T-helper 2 cell treated with Interferon-gamma antibody and Interleukin-4, amounts not matched to agents 100 ng/mL and 5 ng/mL, for 36 hours (primary cell): ENCODE measurements at places on chromosomes 1 and 21. TPM values are rescaled to one million over a fixed set of nuclear protein-coding genes. Genes with fewer than 3 reads are reported as not detected.

FAM151A gene
- total RNA-seq = not detected in 2 replicates

LCE1E gene
- total RNA-seq = not detected in 2 replicates

FAM72D gene
- total RNA-seq = 7.7 and 8.5 TPM in 2 replicates

PLA2G2D gene
- total RNA-seq = not detected in 2 replicates

JAM2 gene
- 0.16 and 0.18 TPM in 2 replicates for total RNA-seq

FOXD2 gene
- 0.23 and 0.27 TPM in 2 replicates for total RNA-seq

RUNX3 gene
- 93.0 and 98.8 TPM in 2 replicates for total RNA-seq

C2CD2 gene
- 5.3 and 6.5 TPM in 2 replicates for total RNA-seq
